ENCODE measurements at places on chromosomes 6 and 20. TPM values are rescaled to one million over a fixed set of nuclear protein-coding genes. Genes with fewer than 3 reads are reported as not detected.

DNA sequence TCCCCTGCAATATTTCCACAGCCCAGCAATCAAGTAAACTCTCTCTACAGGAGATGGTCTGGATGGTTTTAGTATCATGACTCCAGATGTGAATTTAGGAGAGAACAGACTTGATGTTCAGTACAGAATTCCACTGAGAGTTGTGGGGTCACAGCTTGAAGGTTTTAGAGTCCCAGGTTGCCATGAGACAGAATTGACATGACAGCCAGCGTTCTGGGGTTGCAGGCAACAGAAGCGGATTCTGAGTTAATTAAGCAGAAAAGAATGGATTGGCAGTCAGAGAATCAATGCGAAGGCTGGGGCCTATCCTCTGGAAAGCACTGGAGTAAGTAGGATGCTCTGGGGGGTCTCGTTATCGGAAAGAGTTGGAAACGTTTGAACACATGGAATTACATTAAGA lies 2.4 kb upstream of the KIAA1755 start:
- ATAC-seq, result no peak

DNA sequence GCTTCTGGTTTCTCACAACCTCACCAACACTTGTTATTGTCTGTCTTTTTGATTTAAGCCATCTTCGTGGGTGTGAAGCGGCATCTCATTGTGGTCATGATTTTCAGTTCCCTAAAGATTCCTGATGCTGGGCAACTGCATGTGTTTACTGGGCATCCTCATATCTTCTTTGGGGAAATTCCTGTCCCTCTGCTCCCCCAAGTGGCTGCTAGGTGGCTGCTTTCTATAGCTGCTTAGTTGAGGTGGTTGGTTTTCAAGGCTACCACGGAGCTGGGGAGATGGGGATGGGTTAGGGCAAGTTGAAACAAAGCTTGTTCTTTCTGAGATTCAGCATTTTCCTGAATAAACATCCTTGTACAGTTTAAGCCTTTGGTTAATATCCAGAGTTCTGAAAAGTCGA lies 403.9 kb upstream of the SULF2 start:
- ATAC-seq, result no peak

- ATAC-seq, result no peak
Measured at GRCh38 chr6:169906004-169906687, 154.7 kb downstream of the ERMARD start.

DNA sequence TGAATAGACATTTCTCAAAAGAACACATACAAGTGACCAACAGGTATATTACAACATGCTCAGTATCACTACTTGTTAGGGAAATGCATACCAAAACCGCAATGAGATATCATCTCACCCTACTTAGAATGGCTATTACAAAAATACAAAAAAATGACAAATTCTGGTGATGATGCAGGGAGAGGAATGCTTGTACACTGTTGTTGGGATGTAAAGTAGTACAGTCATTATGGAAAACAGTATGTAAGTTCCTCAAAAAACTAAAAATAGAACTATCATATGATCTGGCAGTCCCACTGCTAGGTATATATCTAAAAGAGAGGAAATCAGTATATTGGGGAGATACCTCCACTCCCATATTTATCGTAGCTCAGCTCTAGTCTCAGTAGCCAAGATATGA lies 10.9 kb upstream of the SLC17A5 start:
- ATAC-seq, result no peak

DNA sequence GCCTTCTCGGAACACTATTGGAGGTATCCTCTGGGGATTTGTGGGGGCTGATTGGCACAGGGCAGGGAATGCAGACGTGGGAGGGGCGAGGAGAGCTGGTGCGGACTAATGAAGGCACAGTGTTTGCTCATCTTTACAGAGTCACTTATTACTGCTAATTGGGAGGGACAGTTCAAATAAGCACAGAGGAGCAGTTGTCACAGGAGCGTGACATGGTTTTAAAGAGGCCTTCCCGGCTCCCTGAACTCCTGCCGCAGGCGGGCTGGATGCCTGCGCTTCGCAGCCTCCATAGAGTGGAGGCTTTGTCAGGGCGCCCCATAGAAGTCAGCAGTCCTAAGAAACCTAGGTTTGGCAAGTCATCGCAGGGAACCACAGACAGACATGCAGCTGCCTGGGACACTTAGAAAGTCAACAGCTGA lies 149.6 kb downstream of the LINC00237 start:
- no peak for ATAC-seq

DNA sequence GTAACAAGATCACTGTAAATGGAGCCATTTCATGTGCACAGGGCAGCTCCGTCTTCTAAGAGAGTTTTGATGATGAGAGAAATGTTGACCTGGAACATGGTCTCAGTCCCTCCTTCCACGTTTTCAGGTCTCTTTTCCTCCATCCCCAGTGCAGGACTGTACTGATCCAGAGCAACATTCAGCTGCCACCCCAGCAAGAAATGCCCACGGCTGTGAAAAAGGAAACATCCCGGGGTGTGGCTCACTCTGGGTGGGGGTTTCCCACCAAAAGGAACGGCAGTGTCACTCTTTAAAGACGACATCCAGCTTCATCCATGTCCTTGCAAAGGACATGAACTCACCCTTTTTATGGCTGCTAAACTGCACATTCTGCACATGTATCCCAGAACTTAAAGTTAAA lies 92.6 kb downstream of the ERMARD start:
- no peak for ATAC-seq

DNA sequence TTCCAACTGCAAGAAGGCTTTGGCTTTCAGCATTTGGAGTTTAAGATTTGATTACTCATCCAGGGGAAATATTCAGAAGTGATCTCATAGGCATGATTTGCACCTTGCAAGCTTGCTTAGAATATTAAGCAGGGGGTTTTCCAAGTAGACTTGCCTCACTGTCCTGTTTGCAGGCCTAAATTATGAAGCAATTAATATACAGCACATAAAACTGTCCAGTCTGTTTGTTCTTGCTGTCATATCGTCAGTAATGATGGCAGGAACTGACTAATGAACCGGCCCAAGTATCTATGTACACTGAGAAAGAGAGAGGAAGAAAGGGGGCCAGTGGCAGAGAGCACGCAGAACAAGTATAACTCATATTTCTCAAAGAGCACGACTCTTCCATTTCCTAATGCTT lies 212.5 kb upstream of the SUPT3H start:
- peak; percentile 50 for ATAC-seq

- ATAC-seq, result no peak
Measured at GRCh38 chr6:39911513-39912125, 22.6 kb downstream of the MOCS1 start.

The SAPCD1 gene
- total RNA-seq, result 18.9 TPM

GRCh38 chr6:79302341-79302740 lies 67.9 kb upstream of the HMGN3 start:
- ATAC-seq, result no peak

GRCh38 chr6:165146456-165146855 lies 162.9 kb downstream of the C6orf118 start:
- ATAC-seq, result no peak

- no peak for ATAC-seq
Measured at GRCh38 chr6:33880766-33881165, 77.0 kb upstream of the MLN start.

The MOG gene
- not detected for total RNA-seq

GRCh38 chr6:154509421-154510143 lies 903 bp downstream of the CNKSR3 start:
- peak; percentile 44 for ATAC-seq

The RNF39 gene
- total RNA-seq, result not detected

The SMLR1 gene
- not detected for total RNA-seq

The MACROD2 gene
- total RNA-seq, result not detected

GRCh38 chr6:101597693-101598092 lies 204.2 kb downstream of the GRIK2 start:
- no peak for ATAC-seq

The NKX2-2 gene
- not detected for total RNA-seq

- ATAC-seq, result no peak
Measured at GRCh38 chr6:168799067-168799466, 358.1 kb downstream of the SMOC2 start.

- no peak for ATAC-seq
Measured at GRCh38 chr6:134802426-134803058, 147.4 kb downstream of the ALDH8A1 start.

DNA sequence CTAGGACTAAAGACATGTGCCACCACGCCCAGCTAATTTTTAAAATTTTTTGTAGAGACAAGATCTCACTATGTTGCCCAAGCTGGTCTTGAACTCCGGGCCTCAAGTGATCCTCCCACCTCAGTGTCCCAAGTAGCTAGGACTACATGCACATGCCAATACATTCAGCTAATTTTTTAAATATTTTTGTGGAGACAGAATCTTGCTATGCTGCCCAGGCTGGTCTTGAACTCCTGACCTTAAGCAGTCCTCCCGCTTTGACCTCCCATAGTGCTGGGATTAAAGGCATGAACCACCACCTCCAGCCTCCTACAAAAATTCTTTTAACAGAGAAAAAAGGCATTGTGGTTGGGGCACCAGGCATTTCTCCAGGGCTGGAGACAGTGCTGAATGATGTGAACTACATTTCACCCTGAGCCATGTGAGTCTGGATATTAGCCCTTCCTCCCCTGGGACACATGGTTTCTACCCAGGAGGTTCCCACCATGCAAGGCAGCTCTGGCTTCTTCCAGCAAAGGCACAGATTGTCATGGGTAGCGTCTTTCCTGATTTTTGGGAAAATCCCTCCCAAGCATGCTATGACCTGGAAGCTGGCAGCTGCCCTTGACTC lies 36.3 kb upstream of the CMTR1 start:
- ATAC-seq, result no peak

The PLEKHG1 gene
- total RNA-seq, result 7.8 TPM

- ATAC-seq, result no peak
Measured at GRCh38 chr6:125421836-125422235, 120.1 kb upstream of the HDDC2 start.

The BACH2 gene
- 22.9 TPM for total RNA-seq

GRCh38 chr6:140311146-140311545 lies 936.7 kb upstream of the CITED2 start:
- ATAC-seq, result no peak

The DCDC2 gene
- total RNA-seq, result not detected

The CLDN20 gene
- not detected for total RNA-seq

The OPRL1 gene
- total RNA-seq, result 0.48 TPM

The BMP2 gene
- total RNA-seq, result not detected

DNA sequence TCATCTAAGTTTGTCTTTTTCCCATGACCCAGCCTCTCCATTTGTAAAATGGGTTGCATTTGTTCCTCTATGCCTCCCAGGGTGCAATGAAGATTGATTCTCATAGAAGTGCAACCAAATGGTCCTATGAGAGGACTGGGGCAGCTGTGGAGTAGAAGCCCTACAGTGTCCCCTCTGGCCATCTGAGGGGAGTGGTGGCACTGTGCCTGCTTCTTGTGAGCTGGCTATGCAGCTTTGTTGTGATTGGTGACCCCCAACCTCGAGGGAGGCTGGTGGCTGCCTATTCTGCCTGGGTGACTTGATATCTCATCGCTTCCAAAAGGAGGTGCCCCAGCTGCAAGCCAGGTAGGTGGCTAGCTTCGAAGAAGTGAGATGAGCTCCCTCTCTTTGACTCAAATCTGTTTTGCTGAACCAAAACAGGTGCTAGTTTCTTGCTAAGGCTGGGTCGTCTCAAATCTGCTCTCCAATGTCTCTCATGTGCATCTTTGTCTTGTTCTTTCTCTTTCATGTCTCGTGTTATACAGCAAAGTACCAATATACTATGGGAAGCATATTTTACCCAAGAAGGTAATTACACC lies 33.9 kb downstream of the TXLNB start:
- no peak for ATAC-seq

GRCh38 chr6:90712114-90712513 lies 125.2 kb upstream of the MAP3K7 start:
- ATAC-seq, result no peak

GRCh38 chr6:169536446-169537170 lies 165.2 kb downstream of the WDR27 start:
- no peak for ATAC-seq

DNA sequence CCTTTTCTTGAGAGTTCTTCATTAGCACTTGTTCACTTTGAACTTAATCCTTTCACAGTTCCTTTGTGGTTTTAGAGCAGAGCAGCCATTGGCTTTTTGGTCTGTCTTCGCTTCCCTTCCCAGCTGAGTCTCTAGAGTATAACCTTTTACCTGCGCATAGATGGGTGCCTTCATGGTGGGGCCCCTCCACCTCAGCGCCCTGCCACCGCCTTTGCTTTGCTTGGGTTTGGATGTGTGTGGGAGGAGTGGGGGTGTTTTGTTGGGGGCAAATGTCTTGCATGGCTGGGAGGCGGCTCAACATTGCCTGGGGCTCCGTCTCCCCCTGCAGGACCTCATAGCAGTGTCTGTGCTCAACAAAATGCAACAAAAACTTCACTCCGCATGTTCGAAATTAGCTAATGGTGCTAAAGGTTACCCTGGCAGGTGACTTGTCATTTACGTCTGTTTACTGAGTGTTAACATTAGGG lies 11.9 kb downstream of the PYGB start:
- ATAC-seq, result no peak

The COL11A2 gene
- total RNA-seq, result 3.3 TPM

DNA sequence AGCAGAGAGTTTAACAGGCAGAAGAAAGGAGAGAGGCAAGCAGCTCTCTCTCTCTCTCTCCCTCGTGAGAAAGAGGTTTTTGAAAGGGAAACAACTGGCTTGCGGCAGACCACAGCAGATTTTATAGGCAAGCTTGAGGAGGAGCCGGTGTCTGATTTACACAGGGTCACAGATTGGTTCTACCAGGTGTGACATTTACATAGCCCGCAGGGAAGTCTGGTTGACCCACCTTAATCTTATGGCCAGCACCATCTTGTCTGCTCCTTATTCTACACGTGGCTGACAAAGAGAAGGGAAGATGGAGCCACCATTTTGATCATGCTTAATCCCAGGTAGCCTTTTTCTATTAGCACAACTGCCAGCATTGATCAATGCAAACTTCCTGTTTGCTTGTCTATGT lies 65.4 kb downstream of the OR2J2 start:
- no peak for ATAC-seq

DNA sequence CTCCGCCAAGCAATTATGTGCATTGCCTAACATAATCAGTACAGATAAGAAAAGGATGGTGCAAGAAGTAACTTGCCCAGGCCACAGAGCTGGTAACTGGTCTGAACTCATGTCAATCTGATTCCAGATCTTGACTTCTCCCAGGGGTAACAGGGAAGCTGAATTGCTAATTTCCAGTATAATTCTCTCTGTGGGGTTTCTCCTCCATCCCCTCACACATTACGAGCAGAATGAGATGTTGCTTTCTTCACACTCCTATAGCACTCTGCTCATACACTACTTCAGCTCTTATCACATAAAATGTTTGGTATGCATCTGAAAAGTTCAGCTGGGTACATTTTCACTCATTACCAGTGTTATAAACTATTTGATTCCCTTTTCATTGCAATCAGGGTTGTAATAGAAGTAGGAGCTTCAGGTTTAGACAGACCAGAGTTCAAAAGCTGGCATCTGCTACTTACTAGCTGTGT lies 24.0 kb upstream of the LRRC1 start:
- no peak for ATAC-seq

DNA sequence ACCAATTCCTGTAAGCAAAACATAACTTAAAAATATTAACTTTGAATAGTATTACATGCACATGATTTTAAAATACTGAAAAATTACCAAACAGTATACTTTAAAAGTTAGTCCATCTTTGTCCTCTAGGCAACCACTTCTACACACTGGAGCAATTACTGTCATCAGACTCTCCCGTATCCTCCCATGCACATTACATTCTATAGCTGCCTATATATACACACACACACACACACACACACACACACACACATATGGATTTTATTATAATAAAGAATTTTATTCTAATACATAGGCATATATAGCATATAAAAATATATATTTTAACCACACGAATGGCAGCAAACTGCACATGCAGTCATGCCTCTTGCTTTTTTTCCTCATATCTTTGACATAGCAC lies 8.2 kb downstream of the REV3L start:
- ATAC-seq, result no peak

The PSORS1C1 gene
- not detected for total RNA-seq

GRCh38 chr6:43833223-43833995 lies 63.4 kb downstream of the VEGFA start:
- no peak for ATAC-seq

Measured in activated T-helper 17 cell treated with anti-CD3 and anti-CD28 coated beads, Interleukin-2, amount 50 U/mL, for 72 hours (primary cell).